A549 treated with CpdA at 1 μM for 4 hours (cell line): ENCODE measurements at places on chromosomes 13 and 19. TPM values are rescaled to one million over a fixed set of nuclear protein-coding genes. Genes with fewer than 3 reads are reported as not detected.

DNMT1 gene
- total RNA-seq, result 63.0 to 73.0 TPM (median 65.9 TPM) in 5 replicates

ZNF835 gene
- total RNA-seq, result not detected in 5 replicates

ZNF850 gene
- 0.44 to 0.88 TPM (median 0.77 TPM) in 5 replicates for total RNA-seq

PSG3 gene
- 0.10 to 0.17 TPM (median 0.17 TPM) in 3 of 5 replicates, not detected in the others for total RNA-seq

LGALS14 gene
- not detected in 5 replicates for total RNA-seq

ZNF534 gene
- total RNA-seq, result not detected in 5 replicates

SPINT2 gene
- total RNA-seq, result 286 to 379 TPM (median 364 TPM) in 5 replicates

FFAR1 gene
- not detected in 5 replicates for total RNA-seq

IFNL1 gene
- total RNA-seq, result 0.06 to 0.23 TPM in 2 of 5 replicates, not detected in the others

TUBB4A gene
- total RNA-seq, result 5.0 to 6.5 TPM (median 6.4 TPM) in 5 replicates

HCST gene
- total RNA-seq, result 0.40 to 0.81 TPM (median 0.57 TPM) in 4 of 5 replicates, not detected in the other

GNA15 gene
- 0.05 to 0.17 TPM (median 0.12 TPM) in 3 of 5 replicates, not detected in the others for total RNA-seq
